Progenitor cell of endocrine pancreas (in vitro differentiated cells): ENCODE measurements at places on chromosomes 5 and 9.

GRCh38 chr9:24608599-24608998 lies 62.9 kb upstream of the IZUMO3 start:
- DNase-seq, result no peak

- DNase-seq, result no peak
These were observed 50.5 kb upstream of the OLFM1 start for GRCh38 chr9:135036861-135037465.

DNA sequence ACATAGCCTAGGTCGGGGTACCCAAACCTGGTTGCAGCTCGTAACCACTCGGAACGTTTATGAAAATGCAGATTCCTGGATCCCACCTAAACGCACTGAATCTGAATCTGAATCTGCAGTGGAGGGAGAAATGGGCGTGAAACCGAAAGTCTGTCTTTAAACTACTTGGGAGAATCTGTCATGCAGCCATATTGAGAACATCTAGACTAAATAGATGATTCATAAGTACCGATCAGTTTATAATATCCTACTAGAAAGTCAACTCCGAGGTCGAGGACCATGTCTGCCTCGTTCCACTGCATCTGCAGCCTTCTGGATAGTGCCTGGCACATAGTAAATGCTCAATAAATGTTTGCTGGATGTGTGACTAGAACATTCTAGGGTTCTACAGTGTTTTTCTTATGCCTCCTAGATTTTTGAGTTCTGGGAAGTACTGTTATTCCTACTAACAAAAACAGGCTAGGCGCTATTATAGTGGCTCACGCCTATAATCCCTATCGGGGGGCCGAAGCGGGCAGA lies 632 bp downstream of the COQ4 start:
- DNase-seq, result no peak

DNA sequence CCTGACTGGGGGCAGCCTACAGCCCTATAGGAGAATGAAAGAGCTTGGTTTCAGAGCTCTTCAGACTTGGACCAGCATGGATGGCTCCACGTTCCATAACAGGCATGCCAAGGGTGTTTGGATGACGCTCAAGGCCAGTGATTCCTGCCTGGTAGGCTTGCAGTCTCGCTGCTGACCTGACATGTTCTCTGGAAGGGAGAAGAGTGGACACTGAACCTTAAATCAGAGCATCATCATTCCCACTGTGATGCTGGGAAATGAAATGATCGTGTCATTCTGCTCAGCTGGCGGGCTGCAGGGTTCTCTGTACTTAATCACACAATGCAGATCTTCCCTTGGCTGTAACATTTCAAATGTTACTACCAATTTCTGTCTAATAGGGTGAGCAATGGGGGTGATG lies 57.0 kb downstream of the CFAP90 start:
- no peak for DNase-seq

DNA sequence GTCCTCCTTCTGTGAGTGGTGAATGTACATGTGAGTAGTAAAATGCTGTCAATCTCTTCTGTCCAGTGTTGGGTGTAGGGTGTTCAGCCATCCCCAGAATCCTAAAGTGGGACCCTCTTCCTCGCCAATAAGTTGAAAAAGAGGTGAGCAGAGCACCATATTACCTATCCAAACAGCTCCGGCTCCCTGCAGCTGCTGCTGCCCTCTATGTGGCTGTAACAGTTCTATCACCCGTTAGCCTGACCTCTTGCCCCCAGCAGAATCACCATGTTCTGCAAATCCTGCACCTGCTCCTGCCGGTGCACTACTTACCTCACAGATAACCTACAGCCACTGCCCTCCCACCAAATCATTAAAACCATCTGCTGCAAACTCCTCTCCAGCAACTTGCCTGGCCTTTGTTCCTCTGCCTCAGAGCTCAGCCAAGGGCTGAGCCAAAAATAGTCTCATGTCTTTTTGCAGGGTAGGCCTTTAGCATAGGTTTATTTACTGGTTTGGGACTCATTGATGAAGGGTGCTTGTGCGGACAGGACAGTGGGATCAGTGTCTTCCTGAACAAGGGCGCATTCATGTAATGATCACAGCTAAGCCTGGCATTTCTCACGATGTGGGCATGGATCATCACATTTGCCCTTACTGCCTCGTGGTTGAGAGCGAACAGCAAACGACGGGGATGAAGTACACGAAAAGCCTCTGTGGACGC lies 49.6 kb upstream of the CCL21 start:
- DNase-seq, result no peak

DNA sequence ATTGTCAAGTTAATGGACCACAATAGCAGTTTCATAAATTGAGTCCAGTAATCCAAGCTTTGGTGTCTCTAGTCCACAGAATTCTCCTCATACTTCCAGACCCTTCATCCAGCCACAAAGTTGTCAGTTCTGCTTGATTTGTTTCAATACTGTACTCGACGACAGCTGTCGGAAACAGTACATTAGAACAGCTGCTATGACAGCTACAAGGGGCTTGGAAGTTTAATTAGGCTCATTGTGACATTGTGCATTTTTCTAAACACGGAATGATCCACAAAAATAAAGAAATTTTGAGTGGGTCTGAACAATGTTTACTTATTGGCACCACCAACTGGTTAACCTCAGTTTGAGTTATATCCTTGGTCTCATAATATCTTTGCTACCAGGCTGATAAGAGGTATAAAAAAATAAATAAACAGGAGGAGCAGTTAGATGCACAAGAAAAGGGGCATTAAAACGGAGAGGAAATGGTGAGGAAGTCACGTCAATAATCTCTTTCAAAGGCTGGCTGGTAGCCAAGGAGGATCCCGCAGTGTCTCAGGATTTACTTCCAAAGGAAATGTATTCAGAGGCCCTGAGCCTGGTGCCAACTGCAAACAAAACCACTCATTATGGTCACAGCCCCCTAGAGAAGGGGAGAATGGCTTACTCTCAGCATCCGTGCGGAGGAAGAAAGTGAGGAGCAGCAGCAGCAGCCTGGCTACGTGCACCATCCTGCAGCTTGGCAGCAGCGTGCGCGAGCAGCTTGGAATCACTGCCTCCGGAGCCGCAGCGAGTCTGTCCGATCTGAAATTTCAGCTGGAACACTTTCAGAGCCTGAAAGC lies 933.8 kb upstream of the DMAC1 start:
- no peak for DNase-seq

GRCh38 chr9:28782630-28783029 lies 1209.3 kb upstream of the C9orf72 start:
- no peak for DNase-seq

GRCh38 chr9:89883401-89884341 lies 278.9 kb downstream of the GADD45G start:
- no peak for DNase-seq

DNA sequence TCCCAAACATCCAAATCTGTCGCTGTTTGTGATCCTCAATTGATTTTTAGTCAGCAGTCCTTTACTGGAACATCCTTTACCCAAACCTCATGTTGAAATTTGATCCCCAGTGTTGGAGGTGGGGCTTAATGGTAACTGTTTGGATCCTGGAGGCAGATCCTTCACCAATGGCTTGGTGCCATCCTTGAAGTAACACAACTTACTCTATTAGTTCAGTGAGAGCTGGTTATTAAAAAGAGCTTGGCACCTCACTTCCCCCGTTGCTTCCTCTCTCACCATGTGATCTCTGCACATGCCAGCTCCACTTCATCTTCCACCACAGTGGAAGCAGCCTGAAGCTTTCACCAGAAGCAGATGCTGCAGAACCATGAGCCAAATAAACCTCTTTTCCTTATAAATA lies 40.3 kb downstream of the DNAJB5 start:
- DNase-seq, result no peak

DNA sequence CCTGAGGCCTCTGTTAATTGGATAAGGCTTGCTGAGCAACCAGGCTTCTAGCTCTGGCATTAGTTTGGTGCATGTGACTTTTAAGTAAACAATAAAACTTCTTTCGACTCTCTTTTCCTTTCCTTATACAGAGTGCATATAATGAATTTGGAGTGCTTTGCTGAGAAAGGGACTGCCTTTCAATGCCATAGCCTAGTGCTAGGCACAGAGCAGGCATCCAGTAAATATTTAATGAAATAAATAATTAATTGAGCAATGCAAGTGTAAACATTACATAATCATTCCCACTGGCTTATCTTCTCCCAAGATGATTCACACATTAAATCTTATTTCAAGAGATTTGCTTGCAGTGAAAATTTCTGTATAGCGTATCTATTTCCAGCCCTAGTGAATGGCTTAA lies 74.1 kb downstream of the NMUR2 start:
- no peak for DNase-seq

- DNase-seq, result no peak
These were observed 6.4 kb downstream of the FPGS start for GRCh38 chr9:127809002-127809539.

DNA sequence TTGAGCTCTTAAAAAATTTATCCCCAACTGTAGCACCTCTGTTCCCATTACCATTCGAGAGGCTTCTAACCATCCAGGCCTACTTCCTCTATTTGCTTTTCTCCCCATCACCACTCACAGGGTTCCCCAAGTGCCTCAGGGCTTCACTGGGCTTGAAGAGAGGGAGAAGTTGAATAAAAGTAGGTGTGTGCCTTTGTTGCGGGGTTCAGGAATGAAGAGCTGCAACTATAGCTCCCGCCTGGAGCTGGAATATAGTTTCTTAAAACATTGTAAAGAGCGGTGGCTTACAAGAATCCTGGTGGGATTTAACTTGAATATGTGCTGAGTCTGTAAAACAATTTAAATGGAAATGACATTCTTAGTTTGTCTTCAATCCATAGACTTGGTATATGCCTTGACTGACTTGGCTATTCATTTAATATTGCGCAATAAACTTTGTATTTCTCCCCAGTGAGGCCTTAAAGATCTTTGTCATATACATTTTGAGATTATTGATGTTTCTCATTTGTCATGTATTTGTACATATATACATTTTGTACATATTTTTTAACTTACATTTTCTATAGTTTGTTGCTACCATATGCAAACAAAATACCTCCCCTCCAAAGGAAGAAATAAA lies 7.2 kb downstream of the ENTREP1 start:
- no peak for DNase-seq

DNA sequence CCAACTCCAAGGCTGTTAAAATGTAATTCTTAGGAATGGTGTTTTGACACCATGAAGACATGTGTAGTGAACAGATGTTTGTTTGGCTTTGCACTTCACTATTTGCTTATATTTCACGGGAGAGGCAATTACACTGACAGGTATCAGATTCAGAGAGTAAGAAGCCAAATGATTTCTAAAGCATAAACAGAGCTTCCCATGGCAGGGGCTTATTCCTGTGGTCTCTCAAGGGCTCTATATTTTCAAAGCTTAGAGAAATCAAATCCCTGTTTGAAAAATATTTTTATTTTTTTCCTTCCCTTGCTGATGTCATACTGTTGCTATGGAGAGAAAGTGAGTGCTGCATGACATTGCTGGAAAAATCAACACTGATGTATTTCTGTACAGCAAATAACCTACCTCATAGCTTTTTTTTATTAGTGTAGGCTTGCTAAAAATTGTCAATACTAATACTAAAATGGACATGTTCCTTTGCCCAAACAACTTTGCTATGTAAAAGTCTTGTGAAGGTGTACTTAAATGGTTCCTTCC lies 161.4 kb downstream of the GIN1 start:
- no peak for DNase-seq

- no peak for DNase-seq
These were observed 32.0 kb downstream of the SPRY4 start for GRCh38 chr5:142292808-142293207.

DNA sequence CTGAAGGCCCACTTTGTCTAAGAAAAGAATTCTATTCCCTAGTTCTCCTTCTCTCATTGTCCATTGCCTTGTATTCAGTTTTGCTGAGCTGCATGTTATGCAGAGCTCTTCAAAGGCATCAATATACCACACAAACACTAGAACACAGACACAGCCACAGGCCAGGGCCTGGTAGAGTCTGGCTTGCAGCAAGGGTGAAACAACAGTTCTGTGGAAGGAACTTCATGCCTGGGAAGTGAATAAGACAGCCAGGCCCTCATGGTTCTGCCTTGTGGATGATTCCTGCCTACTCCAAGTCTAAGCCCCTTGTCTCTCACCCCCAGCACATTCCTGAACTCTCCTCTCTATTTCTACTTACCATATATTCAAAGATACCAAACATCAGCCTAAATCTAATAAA lies 30.8 kb downstream of the KLHL3 start:
- no peak for DNase-seq

- DNase-seq, result no peak
These were observed 54.5 kb downstream of the STK10 start for GRCh38 chr5:172133359-172134029.

GRCh38 chr9:126235336-126236243 lies 91.0 kb upstream of the MVB12B start:
- DNase-seq, result no peak

DNA sequence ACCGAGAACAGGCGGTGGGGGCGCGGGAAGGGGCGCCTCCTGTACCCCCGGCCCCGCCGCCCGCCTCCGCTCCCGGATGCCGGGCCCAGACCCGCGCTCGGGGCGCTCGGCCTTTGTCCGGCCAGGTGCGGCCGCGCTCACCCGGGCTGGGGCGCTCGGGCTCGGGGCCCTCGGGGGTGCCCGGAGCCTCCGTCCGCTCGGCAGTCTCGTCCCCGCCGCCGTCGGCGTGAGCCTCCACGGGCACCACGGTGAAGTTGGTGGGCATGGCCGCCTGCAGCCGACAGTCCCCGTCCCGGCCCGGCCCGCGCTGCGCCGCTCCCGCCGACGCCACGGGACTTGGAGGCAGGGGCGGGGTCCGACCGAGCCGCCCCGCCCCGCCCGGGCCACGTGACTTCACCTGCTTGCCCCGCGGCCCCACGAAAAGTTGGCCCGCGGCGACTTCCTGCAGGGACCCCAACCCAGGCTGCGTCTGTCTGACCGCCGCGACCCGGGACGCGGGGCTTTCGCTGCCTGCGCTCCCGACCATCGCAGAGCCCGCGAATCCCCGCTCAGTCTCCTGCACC lies at the start of gene SLC12A7:
TSS of gene SLC12A7 (minus strand) at position 337 of the 563 bp plus-strand sequence. CDS start at position 265, 72 bp downstream.
- peak; percentile 66 for DNase-seq

GRCh38 chr5:158378931-158379330 lies 520.0 kb upstream of the CLINT1 start:
- DNase-seq, result no peak

DNA sequence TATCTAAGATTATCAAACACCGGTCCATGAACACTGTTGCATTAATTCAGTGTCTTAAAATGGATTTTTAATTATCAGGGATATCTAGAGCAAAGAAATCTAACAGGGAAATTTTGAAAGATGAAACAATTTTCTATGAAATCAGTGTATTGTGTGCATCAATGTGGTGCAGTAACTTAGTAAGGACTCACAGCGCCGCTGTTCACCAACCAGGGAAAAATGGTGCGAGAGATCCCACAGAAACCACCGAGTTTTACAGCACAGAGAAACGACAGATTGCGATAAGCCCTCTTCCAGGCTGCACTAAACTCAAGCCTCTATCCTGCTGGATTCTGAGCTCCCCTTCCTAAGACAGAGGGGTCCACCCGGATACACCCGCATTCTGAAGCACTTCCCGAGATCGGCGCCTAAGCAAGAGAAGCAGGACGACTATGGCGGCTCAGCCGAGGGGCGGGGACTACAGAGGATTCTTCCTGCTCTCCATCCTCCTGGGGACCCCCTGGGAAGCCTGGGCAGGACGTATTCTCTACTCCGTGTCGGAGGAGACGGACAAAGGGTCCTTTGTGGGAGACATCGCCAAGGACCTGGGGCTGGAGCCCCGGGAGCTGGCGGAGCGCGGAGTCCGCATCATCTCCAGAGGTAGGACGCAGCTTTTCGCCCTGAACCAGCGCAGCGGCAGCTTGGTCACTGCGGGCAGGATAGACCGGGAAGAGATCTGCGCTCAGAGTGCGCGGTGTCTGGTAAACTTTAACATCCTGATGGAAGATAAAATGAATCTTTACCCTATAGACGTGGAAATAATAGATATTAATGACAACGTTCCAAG lies at the start of gene PCDHGA7:
TSS of gene PCDHGA7 (plus strand) at position 274 of the 826 bp plus-strand sequence. CDS start at position 432, 158 bp downstream.
- no peak for DNase-seq
